ENCODE measurements at places on chromosomes 11 and 22.

DNA sequence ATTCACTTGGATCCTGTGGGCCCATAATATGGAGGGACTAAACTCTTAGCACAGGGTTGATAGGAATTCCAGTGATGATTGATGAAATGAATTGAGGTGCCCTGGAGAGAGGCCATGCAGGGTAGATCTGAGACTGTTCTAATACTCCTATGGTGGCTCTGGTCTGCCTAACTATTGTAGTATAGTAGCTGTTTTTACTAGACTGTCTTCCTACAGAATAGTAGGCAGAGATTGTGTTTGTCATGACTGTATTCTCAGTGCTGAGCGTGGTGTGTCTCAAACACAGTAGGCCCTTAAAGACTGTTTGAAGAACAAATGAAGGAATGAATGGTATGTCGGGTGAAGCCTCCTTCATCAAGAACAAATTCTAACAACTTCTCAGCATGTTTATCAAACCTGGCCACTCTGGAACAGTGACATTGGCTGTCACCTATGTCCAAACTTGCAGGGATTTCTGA lies 107.0 kb upstream of the SESN3 start:
- DNase-seq, result no peak

DNA sequence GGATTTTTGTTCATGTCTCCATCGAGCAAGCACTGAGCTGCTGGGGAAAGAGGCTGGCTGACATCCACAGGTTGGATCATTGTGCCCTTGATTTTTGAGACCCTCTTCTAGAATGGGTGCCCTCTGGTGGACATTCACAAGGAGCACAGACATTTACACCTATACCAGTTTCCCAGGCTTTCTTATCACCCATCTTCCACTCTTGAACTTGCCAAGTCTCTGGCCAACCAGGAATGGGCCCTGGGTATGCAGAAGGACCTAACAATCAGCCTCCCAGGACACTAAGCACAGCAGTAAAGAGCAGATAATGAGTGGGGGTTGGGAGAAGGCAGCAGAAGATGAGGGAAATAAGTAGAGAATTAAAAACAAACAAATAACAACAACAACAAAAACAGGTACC lies 5.7 kb upstream of the INTS4 start:
- DNase-seq, result no peak

- DNase-seq, result no peak
Measured at GRCh38 chr11:44133335-44133946, 38.0 kb downstream of the EXT2 start.

DNA sequence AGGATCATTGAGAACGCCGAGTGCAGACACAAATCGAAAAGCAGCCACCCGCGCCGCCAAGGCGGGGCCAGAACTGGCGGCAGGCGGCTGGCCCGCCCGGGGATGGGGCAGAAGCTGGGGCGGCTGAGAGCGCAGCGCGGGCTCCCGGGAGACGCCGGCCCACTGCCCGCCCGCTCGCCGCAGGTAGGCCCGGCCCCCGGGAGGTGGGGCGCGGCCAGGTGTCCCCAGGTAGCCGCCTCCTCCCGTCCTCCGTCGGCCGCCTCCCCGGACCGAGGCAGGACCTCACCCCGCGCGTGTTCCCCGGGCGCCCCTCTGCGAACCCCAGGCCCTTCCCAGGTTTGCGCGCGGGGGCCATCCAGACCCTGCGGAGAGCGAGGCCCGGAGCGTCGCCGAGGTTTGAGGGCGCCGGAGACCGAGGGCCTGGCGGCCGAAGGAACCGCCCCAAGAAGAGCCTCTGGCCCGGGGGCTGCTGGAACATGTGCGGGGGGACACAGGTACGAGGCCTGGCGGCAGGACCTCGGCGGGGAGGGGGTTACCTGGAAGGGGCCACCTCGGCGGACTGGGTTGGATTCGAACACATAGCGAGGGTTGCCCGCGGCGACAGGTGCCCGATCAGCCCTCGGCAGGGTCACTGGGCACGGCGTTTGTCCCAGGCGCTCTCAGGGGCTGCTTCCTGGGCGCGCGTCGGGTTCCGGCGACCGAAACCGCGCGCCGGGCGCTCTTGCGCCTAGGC lies at the start of gene PRRG4:
TSS of gene PRRG4 (plus strand) at position 248 of the 733 bp plus-strand sequence. CDS start 603 bp downstream, outside the sequence.
- DNase-seq, result no peak

DNA sequence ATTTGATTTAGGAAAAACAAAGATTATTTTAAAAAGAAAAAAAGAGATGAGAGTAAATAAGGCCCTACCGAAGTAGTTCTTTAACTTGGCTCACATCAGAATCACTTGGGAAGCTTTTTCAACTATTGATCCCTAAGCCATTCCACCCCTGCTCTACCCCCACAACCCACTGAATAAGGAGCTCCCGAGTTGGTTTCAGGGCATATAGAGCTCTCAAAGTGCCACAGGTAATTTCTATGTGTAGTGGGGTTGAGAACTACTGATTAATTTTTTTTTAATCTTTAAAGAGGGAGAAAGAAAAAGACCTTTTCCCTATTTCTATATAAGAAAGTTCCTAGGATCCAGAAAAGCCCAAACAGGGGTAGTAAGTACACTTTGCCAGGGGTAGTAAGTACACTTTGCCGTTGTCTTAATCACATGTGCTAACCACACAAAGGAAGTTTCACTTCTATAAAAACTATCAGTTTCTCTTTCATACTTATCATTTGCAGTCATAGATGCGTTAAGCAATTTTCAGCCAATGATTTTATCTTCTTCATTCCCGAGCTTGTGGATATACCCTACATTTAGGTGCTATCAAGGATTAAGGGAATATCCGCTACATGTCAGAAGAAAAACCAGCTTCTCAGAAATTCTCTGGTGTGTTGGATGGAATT lies 108.4 kb upstream of the ZC3H12C start:
- no peak for DNase-seq

DNA sequence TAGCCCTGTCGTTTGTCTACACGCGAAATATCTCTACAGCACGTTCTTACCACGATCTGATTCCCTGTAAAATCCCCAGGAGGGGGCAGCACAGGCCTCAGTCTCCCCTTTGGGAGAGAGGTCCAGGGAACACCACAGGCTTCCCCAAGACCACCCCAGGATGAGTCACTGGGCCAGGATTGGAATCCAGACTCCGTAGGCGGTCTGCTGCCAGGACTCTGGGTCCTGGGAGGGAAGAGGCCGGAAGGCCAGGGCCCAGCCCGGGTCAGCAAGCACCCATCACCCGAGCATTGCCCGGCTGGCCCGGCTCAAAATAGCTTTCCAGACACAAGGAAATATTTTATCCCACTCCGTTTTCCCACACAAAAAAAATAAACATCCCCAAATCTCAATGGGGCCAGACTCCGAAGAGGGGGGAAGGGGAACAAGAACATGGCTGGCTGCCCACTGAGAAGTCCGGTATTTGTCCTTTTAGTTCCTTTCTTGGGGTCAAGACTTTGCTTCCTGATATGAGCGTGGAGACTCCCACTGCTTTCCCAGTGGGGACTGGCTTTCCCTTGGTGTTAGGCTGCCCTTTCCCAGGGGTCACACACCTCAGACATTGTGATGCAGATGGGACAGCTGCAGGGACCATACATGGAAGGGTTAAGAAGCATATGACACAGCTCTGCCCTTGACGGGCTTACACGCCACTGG lies 91.3 kb downstream of the LRRC32 start:
- no peak for DNase-seq

DNA sequence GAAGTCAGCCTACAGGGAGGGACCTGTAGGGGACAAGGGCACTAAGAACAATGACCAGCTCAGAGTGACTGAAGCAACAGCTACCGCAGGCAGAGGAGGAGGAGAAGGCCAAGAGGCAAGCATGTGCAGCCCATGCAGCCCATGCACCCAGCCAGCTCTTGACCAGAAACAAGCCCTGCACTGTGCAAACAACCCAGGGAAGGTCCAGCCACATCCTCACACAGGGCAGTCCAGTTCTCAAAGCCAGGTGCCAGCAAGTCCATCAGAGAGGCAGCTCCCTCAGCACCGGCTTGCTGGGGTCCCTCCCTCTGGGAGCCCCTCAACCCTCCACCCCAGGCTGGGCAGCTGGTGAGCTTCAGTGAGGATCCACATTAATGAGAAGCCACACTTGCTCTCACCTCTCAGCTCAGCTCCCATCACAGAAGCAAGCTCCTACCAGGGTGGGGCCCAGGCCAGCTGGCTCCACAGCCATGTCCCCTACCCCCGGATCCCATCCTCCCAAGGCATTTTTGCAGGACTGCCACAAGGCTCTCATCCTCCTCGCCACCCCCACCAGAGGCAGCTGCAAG lies 7.1 kb downstream of the DGCR2 start:
- DNase-seq, result no peak

GRCh38 chr11:94017446-94017845 lies 3.7 kb upstream of the HEPHL1 start:
- no peak for DNase-seq

- no peak for DNase-seq
Measured at GRCh38 chr11:68411501-68411991, 49.0 kb upstream of the PPP6R3 start.

DNA sequence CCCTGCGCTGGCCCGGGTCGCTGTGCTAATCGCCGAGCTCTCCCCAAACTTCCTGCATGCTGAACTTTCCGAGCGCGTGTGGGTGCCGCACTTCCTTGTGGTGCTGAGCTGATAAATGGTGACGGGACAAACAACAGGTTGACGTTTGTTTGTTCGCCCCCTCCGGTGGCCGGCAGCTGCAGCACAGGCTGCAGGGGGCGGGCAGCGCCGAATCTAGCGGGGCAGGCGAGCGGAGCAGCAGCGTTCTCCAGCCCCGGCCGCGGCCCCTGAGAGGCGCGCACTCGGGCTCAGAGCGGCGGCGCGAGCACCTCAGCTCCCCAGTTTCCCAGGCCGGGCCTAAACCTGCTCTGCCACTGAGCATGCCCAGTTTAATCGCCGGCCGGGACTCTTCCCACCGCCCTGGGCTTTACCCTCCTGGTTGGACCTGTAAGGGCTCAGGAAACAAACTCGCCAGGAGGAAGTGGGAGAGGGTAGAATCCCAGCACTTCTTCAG lies at the start of gene PDGFD:
TSS of gene PDGFD (minus strand) at position 120 of the 493 bp plus-strand sequence.
- no peak for DNase-seq

DNA sequence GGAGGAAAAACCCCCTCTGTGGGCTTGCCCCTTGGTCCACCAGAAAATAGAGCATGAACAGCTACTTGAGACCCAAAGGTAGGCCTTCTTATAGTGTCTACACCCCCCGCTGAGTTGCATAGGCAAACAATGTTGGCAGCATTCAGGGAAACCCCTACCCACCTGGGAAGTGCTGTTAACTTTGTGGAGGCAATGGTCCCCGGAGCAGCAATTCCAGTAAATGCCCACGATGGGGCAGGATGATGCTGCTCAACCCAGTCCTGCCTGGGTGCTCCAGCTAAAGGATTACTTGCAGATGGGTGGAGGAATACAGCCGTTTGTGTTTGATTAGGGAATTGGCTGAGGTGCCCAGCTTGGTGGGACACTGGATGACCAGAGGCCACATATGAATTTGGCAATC lies 381.3 kb upstream of the ANO5 start:
- no peak for DNase-seq

DNA sequence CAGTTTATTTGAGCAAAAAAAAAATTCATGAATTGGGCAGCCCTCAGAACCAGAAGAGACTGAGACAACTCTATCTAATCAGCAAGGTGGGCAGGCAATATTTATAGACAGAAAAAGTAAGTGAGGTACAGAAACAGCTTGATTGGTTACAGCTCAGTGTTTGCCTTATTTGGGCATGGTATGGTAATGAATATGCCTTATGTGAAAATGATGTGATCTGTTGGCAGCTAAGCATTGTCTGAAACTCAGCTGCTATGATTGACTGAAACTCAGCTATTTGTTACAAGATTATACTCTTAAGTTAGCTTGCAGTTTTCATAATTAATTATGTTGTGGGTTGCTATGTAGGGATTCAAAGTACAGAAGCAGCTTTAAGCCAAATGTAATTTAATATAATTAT lies 127.6 kb downstream of the CNTN5 start:
- no peak for DNase-seq

Measured in stimulated activated CD8-positive, alpha-beta memory T cell treated with anti-CD3 and anti-CD28 coated beads, Interleukin-7, amount 100 ng/mL, for 1 hour (primary cell).